HS-5 (cell line): ENCODE measurements at places on chromosomes 7 and 10.

- DNase-seq: no peak
Observed at GRCh38 chr10:94193466-94193924, 169.2 kb downstream of the NOC3L start.

DNA sequence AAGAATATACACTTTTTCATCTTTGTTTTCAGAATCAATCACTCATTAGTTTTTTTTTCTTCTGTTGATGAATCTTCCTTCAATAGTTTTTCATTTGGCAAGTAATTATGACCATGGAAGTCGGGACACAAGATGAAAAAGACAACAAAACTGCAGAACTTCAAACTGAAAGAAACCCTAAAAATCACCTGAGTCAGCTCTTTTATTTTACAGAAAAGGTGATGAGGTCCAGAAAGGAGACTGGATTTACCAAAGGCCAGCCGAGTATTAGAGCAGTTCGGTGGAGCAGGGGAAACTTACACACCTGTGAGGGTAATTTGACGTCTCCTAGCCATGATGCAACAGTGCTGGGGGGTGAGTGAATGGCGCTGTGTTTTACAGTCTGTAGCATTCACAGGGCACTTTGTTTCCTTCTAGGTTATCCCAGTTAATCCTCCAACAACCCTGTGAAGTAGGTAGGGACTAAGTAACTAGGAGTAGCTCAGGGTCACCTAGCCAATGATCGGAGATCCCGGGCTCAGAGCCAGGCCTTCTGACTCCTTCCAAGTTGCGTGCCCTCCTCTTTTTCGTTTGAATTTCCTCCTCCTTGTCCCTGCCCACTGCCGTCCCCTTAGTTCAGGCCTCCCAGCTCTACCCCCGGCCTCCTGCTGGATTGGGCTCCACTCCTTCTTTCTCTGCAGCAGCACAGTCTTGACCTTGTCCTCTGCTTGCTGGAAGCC, 14.0 kb downstream of the RBM20 start:
- no peak for DNase-seq

- no peak for DNase-seq
Observed at GRCh38 chr10:63627396-63627795, 106.2 kb downstream of the REEP3 start.

DNA sequence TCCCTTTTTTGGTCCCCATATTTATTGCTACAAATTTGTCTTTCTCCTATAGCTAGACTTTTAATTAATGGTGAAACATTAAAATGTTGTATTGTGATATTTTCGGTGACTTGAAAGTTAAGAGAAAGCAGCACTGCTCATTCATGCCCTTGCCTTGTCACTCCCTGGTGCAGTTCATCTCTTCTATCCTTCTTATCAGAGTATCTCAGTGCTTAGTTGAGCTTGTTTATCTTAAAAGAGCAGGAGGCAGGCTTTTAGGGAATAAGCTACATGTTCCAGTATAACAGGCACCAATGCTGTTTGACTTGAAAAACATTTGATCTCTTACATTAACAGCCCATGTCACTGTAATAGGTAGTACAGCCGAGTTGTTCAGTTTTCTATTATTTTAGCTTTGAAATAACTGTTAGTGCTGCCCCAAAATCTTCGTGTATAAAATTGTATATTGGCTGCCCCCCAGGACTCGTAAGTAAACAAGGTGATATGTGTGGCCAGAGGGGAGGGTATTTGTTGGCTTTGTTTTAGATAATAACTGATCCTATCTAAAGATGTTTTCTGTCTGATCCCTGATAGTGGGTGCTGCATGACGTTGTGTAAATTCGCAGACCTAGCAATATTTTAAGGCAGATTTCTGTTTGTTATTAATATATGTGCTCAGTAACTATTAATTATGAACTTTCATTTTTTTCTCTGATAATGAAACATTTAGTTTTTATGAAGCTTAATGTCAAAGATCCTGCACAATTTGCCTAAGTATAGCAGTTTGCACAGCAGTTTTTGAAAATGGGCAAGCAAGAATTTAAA, 96.5 kb downstream of the BTRC start:
- DNase-seq: no peak

GRCh38 chr7:71854546-71855397, 557.4 kb downstream of the CALN1 start:
- DNase-seq: no peak
